Ureter (tissue), 1 donor: ENCODE measurements at places on chromosomes 2 and 18. TPM values are rescaled to one million over a fixed set of nuclear protein-coding genes. Genes with fewer than 3 reads are reported as not detected.
A peak's percentile ranks its signal among the peaks of the same experiment; 100 is the strongest.

Gene MATN3
- total RNA-seq: 2.2 TPM

DNA sequence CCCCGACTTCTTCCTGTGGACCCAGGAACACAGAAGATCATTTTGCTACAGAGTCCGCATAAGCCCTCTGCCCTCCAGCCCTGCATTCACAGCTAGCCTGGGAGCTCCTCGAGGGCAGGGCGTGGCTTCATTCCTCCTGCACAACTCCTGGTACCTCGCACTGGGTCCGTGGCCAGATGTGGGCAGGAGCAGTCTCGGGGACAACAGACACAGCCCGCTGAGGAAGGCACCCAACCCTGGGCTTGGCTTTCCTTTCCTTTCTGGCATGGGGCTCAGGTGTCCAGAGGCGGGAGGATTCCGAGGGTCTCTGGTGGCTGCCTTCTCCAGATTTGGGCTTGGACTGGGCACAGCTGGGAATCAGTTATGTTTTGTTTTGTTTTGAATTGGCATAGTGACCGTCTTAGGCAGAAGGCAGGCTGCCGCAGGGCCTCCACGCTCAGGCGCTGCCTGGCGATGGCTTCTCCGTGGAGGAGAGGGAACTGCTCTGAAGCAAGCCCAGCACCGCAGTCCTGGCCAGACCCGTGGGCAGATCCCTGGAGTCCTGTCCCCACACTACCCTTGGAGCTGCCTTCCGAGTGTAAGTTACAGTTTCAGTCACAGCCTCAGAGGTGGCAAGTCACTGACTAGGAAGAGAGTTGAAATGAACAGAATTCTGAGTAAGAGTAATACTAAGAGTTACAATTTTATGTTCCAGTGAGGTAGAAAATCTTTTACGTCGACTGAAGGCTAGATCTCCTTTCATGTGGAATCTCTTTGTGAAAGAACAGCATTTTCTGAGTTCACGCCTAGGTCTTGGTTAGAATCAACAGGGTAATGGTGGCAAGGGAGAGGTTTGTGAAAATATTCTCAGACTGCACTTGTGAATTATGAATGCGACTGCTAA, 47.9 kb downstream of the LDLRAD4 start:
- peak; percentile 43 for DNase-seq

GRCh38 chr2:114011713-114012112, 121.8 kb downstream of the ACTR3 start:
- no peak for DNase-seq

GRCh38 chr18:6743999-6744398, 14.5 kb downstream of the ARHGAP28 start:
- no peak for DNase-seq

- DNase-seq: no peak
These were observed 148.6 kb downstream of the KLHL14 start for GRCh38 chr18:32624182-32624723.

- DNase-seq: no peak
These were observed 1.2 kb downstream of the TNS1 start for GRCh38 chr2:218001629-218002028.

Gene ACMSD
- not detected for total RNA-seq
